ENCODE measurements at places on chromosomes 4 and X. TPM values are rescaled to one million over a fixed set of nuclear protein-coding genes. Genes with fewer than 3 reads are reported as not detected.
A peak's percentile ranks its signal among the peaks of the same experiment; 100 is the strongest.

DNA sequence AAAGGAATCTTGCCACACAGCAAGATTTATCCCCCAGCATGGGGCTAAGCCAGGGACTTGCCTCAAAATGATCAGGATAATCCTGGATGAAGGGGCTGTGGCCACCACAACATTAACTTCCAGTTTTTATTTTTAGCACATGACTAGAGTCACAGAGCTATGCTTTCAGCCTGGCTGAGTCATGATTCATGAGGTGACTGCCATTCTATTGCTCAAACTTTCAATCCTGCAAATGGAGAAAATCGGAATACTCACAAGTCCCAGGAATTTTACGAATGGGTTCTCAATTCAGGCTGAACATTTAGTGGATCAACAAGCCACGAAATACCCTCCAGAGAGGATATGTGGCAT is 70.7 kb upstream of the HPGD start:
- DNase-seq = no peak

DAPP1 gene
- total RNA-seq = 2.8 TPM

CDX4 gene
- total RNA-seq = not detected

GRCh38 chrX:115409551-115409950 is 120.0 kb downstream of the LUZP4 start:
- DNase-seq = no peak

DNA sequence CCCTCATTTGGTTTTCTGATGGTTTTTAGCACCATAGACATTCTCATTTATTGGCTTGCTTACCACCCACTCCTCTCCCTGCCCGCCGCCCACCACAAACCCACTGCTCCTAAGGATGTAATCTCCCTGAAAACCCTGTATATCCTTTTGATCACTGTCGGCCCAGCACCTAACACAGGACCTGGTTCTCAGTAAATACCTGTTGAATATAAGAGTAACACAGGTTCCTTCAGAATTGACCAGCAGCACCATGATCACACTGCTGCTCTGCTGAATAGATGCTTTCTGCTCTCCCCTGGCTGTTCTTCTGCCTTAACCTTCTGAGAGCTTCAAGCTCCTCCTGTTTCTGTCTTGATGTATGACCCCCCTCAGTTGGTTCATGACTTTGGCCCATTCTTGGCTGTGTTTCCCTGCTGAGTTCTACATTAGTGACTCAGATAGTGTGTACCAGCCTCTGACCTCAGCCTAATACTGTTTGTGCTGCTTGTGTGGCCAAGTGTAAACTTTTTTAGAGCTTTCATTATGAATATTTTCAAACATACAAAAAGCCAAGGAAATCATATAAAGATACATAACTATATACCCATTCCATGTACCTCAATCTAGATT is 265.3 kb downstream of the FRMPD4 start:
- DNase-seq = no peak

TCEAL5 gene
- 0.33 TPM for total RNA-seq

DNA sequence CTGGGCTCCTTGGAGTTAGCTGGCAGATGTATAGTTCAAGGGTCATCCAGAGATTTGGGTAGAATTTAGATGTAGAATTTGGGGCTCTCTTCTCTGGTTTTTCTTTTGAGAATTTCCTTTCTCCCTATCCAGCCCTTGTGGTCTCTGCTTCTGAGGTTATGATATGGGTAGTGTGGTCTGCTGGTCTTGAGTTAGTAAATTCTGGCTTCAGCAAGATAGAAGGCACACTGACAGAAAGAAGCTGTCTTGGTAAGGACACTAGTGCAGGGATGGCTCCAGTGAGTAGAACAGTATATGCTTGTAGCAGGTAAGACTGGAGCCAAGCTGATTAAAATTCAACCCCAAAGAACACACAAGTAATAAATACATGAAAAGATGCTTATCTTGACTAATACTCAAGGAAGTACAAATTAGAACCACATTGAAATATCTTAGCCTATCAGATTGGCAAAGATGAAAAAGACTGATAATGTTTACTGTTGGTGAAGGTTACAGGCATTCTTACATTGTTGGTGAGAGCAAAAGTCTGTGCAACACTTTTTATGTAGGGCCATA is 2.1 kb upstream of the IL9R start:
- no peak for DNase-seq

- DNase-seq = no peak
Measured at GRCh38 chrX:152136312-152136711, 2.1 kb downstream of the MAGEA10 start.

GRCh38 chr4:141081921-141082395 is 51.3 kb downstream of the RNF150 start:
- no peak for DNase-seq

SH3BP2 gene
- total RNA-seq = 52.4 TPM

DNA sequence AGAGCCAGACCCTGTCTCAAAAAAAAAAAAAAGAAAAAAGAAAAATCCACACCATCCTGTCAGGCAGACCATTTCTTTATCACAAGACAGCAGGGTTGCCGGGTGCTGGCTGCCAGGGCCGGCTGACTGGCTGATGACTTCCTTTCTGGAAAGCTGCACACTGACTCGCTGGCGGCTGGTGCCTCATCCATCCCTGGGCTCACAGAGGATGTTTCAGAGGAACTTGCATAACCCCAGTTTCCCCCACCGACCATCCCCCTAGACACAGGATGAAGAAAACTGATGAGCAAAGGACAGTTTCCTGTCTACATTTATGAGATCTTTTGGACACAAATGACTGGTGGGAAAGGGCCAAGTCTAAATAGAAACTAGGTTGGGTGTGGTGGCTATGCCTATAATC is 14.1 kb downstream of the HPSE start:
- DNase-seq = peak; percentile 91

GRCh38 chrX:48890296-48890925 is 7.2 kb downstream of the TIMM17B start:
- no peak for DNase-seq

DNA sequence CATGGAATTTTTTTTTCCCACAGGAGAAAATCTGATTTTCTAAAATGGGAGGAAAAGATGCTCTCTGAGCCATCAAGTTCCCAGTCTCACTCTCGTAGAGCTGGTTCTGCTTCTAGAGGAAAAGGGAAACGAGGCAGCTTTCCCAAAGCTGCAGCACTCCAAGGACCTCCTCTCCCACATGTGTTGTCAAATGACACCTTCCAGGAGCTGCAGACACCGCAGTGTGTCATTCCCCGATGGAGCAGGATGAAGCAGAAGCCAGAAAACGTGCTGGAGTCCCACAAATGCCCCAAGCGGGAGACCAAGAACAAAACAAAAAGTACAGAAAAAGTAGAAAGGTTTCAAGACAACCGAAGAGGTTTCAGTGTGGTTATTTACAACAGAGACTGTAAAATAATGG is 348.1 kb downstream of the ARHGAP10 start:
- DNase-seq = no peak

DNA sequence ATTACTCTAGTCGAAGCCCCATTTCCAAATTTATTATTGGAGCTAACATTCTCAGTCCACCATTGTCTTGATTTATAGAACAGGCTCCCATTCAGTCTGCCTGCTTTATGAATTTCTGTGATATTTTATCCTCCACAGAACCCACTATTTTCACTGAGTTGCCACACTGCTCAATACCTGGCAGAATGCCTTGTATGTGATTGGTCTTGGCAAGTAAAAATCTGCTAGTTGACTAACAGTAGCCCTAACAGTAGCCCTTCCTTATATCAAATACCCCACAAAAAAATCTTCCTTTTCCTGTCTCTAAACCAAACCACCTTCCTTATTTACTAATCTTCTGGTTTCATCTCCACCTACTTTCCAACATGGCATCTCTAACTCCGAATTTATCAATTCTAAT is 82.6 kb downstream of the CHM start:
- no peak for DNase-seq

DNA sequence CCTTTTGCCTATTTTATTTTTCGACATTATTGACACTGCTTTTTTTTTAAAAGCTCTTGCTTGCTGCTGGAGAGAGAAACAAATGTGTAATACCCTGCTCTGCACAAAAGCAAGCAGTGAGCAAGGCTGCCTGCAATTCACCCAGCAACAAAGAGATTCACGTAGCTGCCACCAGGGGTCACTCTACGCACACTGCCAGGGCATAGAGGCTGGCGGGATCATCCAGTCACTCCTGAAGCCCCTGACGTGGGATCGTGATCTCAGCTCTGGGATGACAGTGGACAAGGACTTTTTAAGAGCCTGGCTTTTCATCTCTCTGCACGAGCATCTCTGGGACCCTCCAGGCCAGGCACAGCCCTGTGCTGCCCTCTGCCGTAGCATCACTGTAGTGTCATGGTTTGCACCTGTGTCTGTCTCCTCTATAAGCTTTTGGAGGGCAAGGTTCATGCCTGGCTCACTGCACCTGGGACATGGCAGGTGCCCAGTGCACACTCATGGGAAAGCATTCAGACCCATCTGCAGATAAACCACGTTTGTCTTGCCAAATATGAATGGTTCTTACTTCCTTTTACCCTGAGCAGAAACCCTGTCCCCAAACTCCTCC is 19.8 kb downstream of the C4orf50 start:
- DNase-seq = peak; percentile 78

DNA sequence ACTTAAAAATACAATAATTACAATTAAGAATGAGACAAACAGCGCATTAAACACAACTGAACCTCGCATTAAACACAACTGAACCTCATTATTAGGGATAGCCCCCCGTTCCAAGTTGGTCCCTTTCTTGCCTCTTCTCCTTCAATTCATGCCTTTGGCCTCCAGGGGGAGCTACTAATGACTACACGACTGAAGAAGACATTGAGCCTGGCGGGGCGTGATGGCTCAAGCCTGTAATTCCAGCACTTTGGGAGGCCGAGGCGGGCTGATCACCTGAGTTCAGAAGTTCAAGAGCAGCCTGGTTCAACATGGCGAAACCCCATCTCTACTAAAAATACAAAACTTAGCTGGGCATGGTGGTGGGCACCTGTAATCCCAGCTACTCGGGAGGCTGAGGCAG is 56.4 kb upstream of the NWD2 start:
- DNase-seq = no peak

GRCh38 chrX:2889045-2889605 is 40.0 kb downstream of the ARSD start:
- DNase-seq = no peak

- DNase-seq = no peak
Measured at GRCh38 chr4:94038195-94038594, 169.5 kb upstream of the SMARCAD1 start.

DNA sequence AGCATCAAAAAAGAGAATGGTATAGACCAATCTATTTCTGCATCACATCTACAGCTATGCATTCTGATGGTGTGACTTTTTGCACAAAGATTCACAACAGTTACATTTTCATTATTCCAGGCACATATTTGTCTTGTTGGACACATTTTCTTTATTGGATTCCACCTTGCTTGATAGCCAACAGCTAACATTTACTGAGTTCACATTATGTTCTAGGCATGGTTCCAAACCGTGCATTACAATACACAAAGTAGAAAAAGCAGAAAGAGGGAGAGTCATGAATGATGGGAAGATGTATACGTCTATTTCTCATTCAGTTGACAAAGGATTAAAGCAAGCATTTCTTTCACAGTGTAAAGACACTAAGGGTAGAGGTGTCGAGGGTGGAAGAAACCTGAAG is 22.9 kb upstream of the CLGN start:
- no peak for DNase-seq

DNA sequence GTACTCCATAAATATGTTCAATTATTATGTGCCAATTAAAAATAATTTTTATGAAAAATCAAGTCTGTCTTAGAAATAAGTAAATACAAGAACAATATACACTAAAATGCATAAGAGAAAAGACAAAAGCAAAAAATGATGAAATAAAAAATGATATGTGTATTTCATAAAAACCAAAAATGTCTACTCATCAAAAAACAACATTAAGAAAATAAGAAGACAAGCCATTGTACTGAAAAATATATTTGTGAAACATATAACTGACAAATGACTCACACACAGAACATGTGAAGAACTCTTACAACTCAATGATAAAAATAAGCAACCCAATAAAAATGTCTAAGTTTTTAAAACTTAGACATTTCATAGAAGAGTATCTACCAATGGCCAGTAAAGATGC is 34.1 kb upstream of the ENOX2 start:
- DNase-seq = no peak

SMPX gene
- total RNA-seq = not detected

EXOC1 gene
- total RNA-seq = 33.4 TPM

GRCh38 chr4:153210727-153211126 is 6.5 kb downstream of the TRIM2 start:
- no peak for DNase-seq

UGT2B17 gene
- not detected for total RNA-seq

GRCh38 chrX:10750581-10750980 is 130.2 kb upstream of the MID1 start:
- DNase-seq = no peak

DNA sequence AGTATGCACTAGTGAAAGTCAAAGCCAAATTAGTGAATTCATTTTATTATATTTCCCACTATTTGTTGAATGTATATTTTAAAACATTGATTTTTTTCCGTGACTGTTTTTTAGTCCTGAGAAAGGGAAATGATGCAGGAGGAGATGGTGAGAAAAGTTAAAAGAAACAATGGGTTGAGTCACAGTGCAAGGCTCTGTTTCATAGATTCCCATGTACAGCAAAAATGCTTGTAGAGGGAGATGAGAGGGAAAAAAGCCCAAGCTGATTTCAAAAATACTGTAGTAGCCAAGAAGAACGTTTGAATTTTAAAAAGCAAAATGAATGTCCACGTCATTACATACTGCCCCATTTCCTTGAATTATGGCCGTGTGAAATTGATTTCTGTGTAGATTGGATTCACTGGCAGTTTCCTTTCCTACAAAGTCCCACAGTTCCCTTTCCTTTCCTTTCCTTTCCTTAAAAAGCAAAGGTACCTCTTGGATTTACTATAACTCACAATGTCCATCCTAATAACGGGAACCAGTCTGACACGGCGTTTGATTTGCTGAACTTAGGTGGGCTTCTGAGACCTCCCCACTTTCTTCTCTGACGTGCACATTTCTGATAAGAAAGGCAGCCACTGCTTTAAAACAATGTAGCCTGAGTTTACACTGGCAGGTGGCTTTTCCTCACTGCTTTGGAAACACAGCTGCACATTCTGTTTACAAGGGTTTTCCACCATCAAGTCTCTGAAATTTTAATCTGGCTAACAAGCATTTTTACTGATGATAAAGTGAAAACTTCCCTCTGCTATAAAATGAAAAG is 63.7 kb downstream of the SPCS3 start:
- no peak for DNase-seq

DNA sequence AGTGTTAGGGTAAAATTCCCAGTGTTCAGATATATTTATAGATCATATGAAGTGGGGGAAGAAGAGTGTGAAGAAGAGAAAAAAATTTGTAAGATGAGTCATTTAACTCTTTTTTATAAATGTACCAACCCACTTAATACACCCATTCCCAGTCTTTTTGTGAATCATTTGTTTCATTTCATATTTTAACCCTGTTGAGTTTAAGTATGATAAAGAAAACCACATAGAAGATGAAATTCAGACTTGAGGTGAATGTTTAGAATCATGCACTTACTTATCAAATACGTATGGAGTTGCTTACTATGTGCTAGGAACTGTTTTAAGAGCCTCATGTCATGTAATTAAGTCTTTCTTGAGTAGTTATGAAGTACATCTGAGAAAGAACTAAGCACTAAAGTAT is 56.6 kb upstream of the DAPP1 start:
- DNase-seq = no peak

XAGE1A gene
- not detected for total RNA-seq

- DNase-seq = no peak
Measured at GRCh38 chrX:154372612-154373022, 1.8 kb downstream of the FLNA start.
